ENCODE measurements at places on chromosomes 13 and 19. TPM values are rescaled to one million over a fixed set of nuclear protein-coding genes. Genes with fewer than 3 reads are reported as not detected.

GRK1 gene
- total RNA-seq = not detected

- H3K4me3 ChIP-seq = no peak overlapping the region
- no peaks in the 10 kb centered on the region for H3K27me3 ChIP-seq
- H3K27ac ChIP-seq = no peak overlapping the region
- no peak for DNase-seq
- H3K36me3 ChIP-seq = no peaks in the 10 kb centered on the region
- no peaks in the 10 kb centered on the region for H3K4me1 ChIP-seq
Observed at GRCh38 chr13:38763446-38764381, 76.8 kb downstream of the FREM2 start.

PSG1 gene
- total RNA-seq = not detected

DNA sequence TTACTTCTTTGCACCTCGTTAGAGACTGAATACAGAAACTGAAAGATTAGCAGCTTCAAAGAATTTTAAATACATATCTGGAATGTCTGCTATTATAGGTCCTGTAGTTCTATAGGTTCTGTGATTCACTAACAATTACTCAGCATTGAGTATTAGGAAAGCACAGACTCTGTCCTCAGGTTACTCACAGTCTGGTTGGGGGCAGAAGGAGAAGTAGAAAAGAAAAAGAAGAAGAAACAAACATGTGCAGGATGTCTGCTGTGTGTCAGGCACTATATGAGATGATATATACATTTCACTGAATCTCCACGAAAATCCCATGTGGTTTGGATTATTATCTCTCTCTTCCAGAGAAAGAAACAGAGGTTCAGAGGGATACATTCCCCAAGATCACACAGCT, 40.1 kb downstream of the SERTM1 start:
- H3K4me3 ChIP-seq = no peak overlapping the region
- no peak for DNase-seq
- no peak overlapping the region for H3K27ac ChIP-seq
- H3K36me3 ChIP-seq = no peaks in the 10 kb centered on the region

All from GM12878 (cell line).